ENCODE measurements at places on chromosomes 3 and 15. TPM values are rescaled to one million over a fixed set of nuclear protein-coding genes. Genes with fewer than 3 reads are reported as not detected.

The ZCWPW2 gene
- 0.76 TPM for polyA plus RNA-seq

GRCh38 chr3:8317661-8318649, 183.7 kb upstream of the LMCD1 start:
- peak; percentile 18 for DNase-seq

The ACOX2 gene
- polyA plus RNA-seq, result 30.8 TPM

The RARRES1 gene
- 39.0 TPM for polyA plus RNA-seq

DNA sequence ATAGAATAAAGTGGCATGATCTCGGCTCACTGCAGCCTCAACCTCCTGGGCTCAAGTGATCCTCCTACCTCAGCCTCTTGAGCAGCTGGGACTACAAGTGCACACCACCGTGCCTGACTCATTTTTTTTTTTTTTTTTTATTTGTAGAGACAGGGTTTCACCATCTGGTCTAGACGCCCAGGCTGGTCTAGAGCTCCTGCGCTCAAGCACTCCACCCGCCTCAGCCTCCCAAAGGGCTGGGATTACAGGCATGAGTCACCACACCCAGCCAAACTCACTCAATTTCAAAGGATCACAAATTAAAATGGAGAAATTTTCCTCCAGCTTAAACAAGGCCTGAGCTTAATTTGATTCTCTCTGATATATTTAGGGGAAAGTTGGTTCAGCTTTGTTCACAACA, 27.3 kb upstream of the NMB start:
- DNase-seq, result peak; percentile 32

The NR1I2 gene
- polyA plus RNA-seq, result not detected

The SPRED1 gene
- polyA plus RNA-seq, result 15.1 TPM

The TRAIP gene
- polyA plus RNA-seq, result 1.7 TPM

DNA sequence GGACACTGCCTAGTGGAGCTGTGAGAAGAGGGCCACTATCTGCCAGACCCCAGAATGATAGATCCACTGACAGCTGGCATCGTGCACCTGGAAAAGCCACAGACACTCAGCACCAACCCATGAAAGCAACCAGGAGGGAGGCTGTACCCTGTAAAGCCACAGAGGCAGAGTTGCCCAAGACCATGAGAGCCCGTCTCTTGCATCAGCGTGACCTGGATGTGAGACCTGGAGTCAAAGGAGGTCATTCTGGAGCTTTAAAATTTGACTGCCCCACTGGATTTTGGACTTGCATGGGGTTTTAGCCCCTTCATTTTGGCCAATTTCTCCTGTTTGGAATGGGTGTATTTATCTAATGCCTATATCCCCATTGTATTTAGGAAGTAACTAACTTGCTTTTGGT, 83.5 kb upstream of the P3H2 start:
- no peak for DNase-seq

DNA sequence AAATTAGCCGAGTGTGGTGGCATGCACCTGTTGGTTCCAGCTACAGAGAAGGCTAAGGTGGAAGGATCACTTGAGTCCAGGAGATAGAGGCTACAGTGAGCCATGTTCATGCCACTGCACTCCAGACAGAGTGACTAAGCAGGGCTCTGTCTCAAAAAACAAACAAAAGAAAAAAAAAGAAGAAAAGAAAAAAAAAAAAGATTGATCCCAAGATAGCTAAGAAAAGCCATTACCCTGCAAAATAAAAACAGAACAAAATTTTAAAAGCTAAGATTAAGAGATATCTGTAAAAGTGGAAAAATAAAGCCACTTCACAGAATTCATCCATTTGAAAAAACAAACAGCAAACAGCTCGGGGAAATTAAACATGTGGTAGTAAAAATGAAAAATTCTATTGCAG, 23.8 kb downstream of the LRRC2 start:
- DNase-seq, result no peak

DNA sequence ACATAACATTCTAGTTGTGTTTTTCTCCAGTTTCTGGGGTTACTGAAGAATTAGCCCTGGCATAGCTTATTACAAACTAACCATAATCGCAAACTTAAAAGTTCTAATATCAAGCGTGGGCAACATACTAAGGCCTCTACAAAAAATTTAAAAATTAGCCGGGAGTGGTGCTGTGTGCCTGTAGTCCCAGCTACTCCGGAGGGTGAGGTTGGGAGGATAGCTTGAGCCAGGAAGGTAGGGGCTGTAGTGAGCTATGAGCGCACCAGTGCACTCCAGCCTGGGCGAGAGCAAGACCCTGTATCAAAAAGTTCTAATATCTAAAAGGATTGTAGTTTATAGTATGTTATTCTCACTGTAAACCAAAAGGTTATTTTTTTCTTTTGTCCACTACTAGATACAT, 1.1 kb downstream of the OIP5 start:
- no peak for DNase-seq

The ZBTB20 gene
- polyA plus RNA-seq, result 2.6 TPM

The TRIM42 gene
- not detected for polyA plus RNA-seq

DNA sequence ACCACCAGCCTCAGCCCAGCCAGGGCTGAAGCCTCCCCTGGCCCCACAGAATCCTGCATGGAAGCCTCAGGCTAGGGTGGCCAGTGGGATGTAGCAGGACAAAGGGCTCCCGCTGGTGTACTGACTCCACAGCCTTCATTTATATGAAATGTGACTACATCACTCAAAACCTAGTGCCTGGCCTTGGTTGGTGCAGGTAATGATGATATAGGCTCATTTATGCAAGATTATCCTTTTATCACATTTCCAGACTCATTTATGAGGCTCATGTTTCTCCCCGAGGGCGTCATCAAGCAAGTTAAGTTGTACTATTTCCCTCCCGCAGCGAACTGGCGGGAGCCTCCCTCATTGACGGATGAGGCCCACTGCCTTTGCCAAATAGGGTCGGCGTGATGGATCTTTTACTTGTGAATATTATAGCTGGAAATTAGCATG, 179.1 kb upstream of the SMAD3 start:
- DNase-seq, result no peak

GRCh38 chr3:82416830-82417229, 655.4 kb upstream of the GBE1 start:
- DNase-seq, result no peak

The SLC22A13 gene
- polyA plus RNA-seq, result 0.19 TPM

DNA sequence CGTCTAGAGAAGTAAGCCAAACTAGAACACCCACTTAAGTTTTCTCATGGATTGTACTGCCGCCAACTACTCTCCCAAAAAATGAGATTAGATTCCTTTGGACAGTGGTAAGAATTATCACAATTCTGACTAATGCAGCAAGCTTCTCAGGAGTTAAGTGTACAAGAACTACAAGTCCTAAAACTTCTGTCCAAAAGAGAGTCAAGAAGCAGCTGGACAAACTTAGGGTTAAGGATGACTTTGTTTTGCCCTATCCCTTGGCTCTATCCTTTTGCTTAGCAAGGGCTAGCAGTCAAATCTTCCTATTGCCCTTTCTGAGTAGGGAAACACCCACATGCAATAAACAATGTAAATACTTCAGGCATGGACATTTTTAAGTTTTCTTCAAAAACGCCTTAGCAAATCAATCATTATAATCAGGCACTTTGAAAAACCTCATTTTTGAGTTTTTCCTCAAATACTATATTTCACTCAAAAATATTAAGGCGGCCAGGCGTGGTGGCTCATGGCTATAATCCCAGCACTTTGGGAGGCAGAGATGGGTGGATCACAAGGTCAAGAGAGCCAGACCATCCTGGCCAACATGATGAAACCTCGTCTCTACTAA, 19.5 kb downstream of the RAF1 start:
- DNase-seq, result no peak

The TMCO5A gene
- polyA plus RNA-seq, result not detected

GRCh38 chr3:45170096-45170495, 23.9 kb upstream of the CDCP1 start:
- no peak for DNase-seq

GRCh38 chr15:85578941-85579701, 198.7 kb downstream of the AKAP13 start:
- DNase-seq, result no peak

The FAM81A gene
- not detected for polyA plus RNA-seq

- no peak for DNase-seq
Observed at GRCh38 chr15:57540736-57541135, 51.0 kb upstream of the MYZAP start.

GRCh38 chr3:37726525-37727290, 135.0 kb upstream of the CTDSPL start:
- DNase-seq, result no peak

The ALS2CL gene
- 1.0 TPM for polyA plus RNA-seq

DNA sequence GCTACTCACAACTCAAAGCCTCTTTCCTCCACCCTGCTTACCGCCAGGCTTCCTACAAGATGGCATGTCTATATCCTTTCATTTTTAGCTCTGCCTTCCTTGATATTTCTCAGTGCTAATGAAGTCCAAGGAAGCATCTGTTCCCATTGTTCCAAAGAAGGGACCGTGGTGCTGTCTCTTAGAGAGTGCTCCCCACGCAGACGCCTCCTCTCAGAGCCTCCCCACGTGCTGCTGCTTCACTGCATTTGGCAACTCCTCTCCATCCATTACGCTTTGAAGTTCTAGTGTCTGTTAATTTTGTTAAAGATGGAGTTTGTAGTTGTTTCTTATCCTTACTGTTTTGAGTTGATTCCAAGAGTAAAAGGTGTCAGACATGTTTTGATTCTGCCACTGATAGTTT, 26.2 kb downstream of the GNB4 start:
- DNase-seq, result no peak

The C3orf20 gene
- polyA plus RNA-seq, result not detected

The MASP1 gene
- polyA plus RNA-seq, result 80.7 TPM

The TMEM39A gene
- polyA plus RNA-seq, result 34.3 TPM

GRCh38 chr3:56880720-56881575, 79.2 kb upstream of the ARHGEF3 start:
- DNase-seq, result no peak

The CSTA gene
- 1.0 TPM for polyA plus RNA-seq

The ACKR4 gene
- 0.20 TPM for polyA plus RNA-seq
